ENCODE measurements at places on chromosomes 1 and 21.

GRCh38 chr1:32733582-32734321, 31.2 kb upstream of the SYNC start:
- DNase-seq, result no peak

DNA sequence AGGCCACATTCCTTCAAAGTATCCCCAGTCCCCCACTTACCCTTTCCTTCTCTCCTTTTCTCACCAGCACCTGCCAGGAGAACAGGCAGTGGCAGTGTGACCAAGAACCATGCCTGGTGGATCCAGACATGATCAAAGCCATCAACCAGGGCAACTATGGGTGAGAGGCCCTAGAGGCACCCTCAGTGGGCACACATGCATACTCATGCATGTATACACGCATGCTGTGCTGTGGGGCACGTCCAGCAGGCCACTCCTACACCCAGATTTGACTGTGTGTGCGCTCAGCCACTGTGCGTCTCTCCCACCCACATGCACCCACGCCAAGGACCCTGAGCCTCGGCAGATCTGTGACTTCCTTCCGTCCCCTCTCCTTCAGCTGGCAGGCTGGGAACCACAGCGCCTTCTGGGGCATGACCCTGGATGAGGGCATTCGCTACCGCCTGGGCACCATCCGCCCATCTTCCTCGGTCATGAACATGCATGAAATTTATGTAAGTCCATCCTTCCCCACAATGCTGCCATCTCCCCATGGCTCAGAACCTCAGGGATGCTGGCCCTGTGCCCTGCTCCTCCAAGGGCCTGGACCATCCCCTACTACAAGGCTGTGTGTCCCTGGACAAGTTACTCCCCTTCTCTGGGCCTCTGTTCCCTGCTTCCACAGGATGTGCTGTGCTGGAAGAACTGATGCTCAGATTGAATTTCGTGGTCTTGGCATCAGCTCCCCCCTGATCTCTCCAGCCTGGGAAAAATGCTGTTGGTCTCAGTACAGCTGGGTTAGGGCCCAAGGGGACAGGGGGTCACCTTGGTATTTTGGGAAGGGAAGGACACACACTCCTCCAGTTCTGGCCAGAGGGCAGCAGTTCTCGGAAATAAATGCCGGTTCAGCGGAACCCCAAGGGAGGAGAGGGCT, 7.0 kb downstream of the TINAGL1 start:
- DNase-seq, result no peak

DNA sequence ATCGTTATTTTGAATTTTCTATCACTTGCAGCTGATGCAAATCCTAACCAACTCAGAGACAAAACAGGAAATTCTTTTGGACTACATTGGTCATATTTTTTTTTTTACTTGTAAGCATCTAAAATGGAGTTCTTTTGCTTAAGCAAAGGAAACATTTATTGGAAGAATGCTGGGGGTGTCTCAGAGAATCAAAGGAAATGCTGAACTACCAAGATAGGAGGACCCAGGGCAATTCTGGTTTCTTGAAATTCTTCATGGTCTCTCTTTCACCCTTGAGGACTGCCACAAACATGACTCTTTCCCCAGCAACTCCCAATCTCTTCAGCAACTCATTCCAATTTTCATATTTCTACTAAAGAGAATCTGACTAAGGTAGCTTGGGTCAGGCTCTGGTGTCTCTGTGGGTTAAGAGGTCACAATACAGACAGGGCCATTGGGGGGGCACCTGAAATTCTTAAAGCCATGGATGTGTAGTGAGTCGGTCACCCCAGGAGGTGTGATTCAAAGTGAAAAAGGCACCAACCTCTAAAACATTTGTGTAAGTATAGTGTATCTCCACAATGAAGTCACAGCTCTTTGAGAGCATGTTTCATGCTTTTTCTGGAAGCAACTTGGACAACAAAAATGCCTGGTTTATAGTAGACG, 171.1 kb upstream of the FGGY start:
- no peak for DNase-seq

GRCh38 chr1:30103708-30104411, 619.5 kb downstream of the MATN1 start:
- no peak for DNase-seq

DNA sequence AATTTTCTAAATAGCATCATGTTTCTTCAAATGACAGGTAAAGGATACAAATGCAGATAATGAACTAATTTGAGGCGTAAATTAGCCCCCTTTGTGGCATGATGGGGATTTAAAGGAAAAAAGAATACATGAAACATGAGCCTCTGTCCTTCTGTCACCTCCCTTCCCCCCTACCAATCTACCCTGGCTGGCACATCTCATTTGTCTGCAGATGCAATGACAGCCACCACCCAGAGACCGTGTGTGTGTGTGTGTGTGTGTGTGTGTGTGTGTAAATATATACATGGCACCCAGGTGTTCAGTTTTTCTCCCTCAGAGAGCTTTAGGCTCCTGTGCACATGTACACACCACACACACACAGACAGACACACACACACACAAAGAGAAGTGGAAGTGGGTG, 451.1 kb downstream of the RWDD3 start:
- DNase-seq, result no peak

Data from PC-9 (cell line).